Choroid plexus epithelial cell (primary cell): ENCODE measurements at places on chromosomes 16 and 17.

- DNase-seq = no peak
Measured at GRCh38 chr17:70484050-70484449, 314.7 kb downstream of the KCNJ2 start.

DNA sequence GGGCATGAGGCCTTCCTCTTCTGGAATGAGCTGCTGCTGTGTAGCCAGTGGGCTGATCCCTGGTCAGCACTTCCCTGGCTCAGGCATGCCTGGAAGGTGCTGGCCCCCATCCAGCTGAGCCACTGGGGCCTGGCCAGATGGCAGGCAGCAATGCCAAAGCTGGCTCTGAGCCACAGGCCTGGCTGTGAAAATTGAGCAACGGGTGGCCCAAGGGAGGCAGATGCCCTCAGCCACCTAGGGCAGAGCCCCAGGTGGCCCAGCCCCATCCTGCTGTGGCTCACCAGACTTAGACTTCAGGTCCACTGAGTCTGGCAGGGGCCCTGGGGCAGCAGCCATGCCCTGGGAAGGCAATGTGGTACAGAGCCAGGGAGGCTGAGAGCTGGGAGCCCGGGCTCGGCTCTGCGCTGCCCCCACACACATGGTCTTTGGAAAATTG lies 8.5 kb upstream of the CRHR1 start:
- no peak for DNase-seq

GRCh38 chr17:79654960-79655382 lies 44.1 kb upstream of the RBFOX3 start:
- no peak for DNase-seq

- no peak for DNase-seq
Measured at GRCh38 chr16:55510185-55510805, 1.4 kb downstream of the LPCAT2 start.

- peak; percentile 30 for DNase-seq
Measured at GRCh38 chr16:8848231-8848938, 20.4 kb downstream of the CARHSP1 start.

- DNase-seq = no peak
Measured at GRCh38 chr16:886084-886543, 84.7 kb downstream of the LMF1 start.

GRCh38 chr17:76232342-76232741 lies 8.0 kb downstream of the RNF157 start:
- DNase-seq = peak; percentile 57

DNA sequence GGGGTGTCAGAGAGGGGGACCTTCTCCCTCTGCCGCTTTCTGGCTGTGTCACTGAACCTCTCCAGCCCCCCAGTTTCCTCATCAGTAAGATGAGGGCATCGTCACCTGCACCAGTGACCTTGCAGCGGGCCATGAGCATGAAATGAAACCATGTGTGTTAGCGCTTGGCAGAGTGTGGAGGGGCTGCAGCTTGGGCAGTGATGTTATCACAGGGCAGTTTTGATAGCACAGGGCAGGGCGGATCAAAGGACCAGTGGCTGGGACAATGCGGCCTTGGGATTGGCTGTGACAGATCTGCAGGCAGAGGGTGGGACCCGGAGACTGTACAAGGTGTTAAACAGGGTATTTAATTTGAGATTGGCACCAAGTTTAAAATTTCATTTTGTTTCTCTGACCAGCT lies 38.9 kb upstream of the NAT9 start:
- no peak for DNase-seq

DNA sequence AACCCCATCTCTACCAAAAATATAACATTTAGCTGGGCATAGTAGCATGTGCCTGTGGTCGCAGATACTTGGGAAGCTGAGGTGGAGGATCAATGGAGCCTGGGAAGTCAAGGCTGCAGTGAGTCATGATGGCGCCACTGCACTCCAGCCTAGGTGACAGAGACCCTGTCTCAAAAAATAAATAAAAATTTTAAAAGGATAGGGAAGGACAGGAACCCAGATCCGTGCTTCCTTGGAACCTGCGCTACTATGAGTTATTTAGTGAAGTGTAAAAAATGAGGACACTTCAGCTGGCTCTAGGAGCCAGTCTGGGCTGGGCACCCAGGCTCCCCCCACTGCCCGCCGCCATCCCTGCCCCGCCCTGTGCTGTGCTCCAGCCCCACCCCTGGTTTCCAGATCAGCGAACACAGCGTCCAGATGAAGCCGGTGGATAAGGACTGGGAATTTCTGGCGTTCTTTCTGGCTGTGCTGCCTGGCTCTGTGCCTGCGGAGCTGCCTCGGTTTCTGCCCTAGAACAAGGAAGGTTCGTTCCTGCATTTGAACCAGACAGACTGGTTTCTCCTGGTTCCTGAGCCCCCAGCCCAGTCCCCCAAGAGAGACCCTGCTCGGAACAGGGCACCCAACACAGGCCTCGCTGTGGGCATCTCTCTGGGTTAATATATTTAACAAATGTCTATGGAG lies 18.5 kb downstream of the PLLP start:
- DNase-seq = no peak
